ENCODE measurements at places on chromosomes 1 and 21.

GRCh38 chr1:219882096-219882495, 46.3 kb downstream of the SLC30A10 start:
- no peak for DNase-seq

DNA sequence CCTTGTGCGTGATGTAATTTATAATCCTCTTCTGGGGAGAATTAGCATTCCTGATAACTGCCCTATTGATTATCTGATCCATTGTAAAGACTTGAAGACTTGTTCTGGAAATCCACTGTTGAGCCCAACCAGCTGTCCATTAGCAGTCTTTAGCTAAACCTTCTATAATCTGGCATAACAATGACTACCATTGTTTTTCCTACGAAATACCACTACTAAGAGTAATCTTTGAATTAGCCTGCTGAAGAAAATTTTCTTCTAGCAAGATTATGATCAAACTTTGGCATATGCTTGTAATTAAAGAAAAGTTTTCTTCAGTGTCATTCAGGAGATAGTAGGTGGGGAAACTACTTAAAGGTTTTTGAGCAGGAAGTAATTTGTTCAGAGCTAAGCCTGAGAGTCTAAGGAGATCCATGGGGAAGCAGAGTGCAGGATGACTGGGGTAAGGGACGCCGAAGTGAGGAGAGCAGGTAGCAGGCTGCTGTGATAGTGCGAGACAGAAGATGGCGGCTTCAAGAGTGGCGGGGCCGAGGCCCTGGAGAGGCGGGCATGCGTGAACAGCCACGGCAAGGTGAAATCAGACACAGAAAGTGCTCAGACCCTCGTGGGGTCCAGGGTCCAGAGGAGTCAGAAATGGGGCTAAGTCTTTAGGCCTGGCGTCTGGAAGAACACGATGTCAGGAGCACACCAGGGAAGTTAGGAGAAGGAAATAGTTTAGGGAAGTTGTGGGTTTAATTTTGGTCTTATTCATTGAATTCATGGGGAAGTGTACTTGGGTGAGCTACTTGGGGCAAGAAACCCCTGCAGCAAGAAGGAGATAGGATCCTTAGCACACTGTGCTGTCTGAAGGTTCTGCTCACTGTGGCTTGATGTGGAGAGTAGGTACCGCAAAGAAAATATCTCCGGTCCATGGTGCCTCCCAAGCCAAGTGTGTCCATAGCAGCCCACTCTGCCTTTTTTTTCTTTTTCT, 112.6 kb upstream of the ADAR start:
- no peak for DNase-seq

GRCh38 chr1:17053086-17053684, 647 bp downstream of the SDHB start:
- DNase-seq = no peak

DNA sequence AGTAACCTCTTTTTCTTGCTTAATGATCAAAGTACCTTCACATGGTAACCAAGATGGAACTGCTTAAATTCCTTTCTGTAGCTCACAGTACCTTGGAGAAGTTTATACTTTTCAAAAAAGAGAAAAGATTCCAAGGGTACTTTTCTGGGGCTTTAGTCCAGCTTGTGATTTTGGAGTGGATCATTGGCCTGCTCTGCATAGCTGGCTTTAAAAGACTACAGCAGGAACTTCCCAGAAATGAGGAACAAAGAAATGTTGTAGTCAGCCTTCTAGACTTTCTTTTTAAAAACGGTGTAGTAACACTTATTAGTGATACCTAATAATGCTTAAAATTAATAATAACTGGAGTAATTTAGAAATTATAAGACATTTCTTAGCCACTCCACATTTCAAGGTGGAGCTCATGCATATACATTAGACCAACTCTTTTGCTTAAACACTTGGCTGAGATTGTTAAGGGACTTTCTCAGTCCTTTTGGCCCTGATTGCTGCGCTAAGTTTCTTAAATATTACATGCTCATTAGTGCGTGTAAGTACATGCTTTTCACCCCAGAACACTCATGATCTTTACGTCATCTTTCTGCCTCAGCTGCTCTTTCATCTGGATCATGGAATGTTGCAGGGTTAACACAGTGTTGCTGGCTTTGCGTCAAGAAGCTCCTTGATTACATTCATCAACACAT, 57.3 kb downstream of the SDCCAG8 start:
- DNase-seq = no peak

- no peak for DNase-seq
These were observed 124.6 kb downstream of the PRDM2 start for GRCh38 chr1:13824626-13825025.

GRCh38 chr21:23217597-23217996, 2219.4 kb downstream of the NCAM2 start:
- no peak for DNase-seq

DNA sequence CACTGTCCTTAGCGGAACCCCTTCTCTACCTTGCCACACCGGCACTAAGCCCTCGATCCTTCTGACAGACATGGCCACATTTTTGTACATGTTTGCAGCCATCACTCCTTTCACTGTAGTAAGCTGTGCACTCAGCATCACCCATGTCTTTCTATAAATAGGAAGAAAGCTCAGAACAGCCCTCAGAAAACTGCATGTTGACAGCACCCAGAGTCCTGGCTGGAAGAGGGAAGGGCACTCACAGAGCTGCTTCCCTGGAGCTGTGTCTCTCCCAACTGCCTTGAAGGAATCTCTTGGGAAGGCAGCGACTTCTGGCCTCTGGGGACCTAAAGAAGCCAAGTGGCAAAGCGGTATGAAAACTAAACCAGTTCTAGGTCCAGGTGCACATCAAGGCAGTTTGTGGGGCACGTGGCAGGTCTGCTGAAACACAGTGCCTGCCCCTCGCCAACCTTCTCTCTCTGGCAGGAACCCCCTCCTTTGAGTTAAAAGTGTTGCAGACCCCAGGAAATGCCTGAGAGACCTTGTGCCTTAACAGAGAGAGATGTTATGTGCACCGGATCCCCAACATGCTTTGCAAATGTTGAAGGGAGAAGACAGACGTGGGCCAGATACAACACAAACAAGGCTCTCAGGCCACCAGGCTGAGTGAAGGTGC, 41.9 kb upstream of the H6PD start:
- no peak for DNase-seq

Measured in SW 1271 (cell line).